ENCODE measurements at places on chromosomes 4 and X. TPM values are rescaled to one million over a fixed set of nuclear protein-coding genes. Genes with fewer than 3 reads are reported as not detected.
A peak's percentile ranks its signal among the peaks of the same experiment; 100 is the strongest.

Gene GAGE1
- 0.72 TPM for total RNA-seq

- H3K36me3 ChIP-seq: no peaks in the 10 kb centered on the region
- H3K4me3 ChIP-seq: no peak overlapping the region
- H3K27ac ChIP-seq: no peak overlapping the region
- H3K4me1 ChIP-seq: no peaks in the 10 kb centered on the region
- DNase-seq: no peak
These were observed 39.3 kb downstream of the NUDT6 start for GRCh38 chr4:122882857-122883735.

DNA sequence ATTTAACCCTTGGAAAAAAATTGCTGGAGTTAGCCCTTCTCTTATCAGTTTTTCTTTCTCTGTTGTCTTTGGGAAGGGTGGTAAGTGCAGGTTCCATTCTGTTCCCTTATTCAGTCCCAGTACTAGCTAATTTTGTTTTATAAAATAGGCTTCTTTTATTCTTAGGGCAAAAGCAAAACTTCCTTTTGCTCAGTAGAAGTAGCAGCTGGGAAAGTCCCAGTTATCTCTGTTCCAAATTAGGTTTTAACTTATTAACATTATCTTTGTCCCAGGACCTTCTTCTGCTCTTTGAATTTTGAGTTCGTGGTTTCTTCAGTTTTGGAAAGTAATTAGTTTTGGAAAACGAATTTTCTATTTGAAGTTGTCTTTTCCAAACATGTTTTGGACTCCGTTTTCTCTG lies 61.1 kb downstream of the BANK1 start:
- H3K4me1 ChIP-seq: no peaks in the 10 kb centered on the region
- peaks cover 2% of the 10 kb centered on the region for H3K27me3 ChIP-seq
- H3K27ac ChIP-seq: no peak overlapping the region
- no peak for DNase-seq
- no peak overlapping the region for H3K4me3 ChIP-seq

Gene TCEAL3
- total RNA-seq: 6.7 TPM

- H3K27ac ChIP-seq: no peak overlapping the region
- H3K36me3 ChIP-seq: no peaks in the 10 kb centered on the region
- no peaks in the 10 kb centered on the region for H3K27me3 ChIP-seq
- DNase-seq: peak; percentile 12
These were observed 53.8 kb downstream of the APLN start for GRCh38 chrX:129600981-129601424.

GRCh38 chr4:110504084-110504435 lies 28.1 kb downstream of the ENPEP start:
- no peak for DNase-seq
- H3K4me1 ChIP-seq: no peaks in the 10 kb centered on the region

All from T-cell (primary cell).